ENCODE measurements at places on chromosomes 5 and 9.

DNA sequence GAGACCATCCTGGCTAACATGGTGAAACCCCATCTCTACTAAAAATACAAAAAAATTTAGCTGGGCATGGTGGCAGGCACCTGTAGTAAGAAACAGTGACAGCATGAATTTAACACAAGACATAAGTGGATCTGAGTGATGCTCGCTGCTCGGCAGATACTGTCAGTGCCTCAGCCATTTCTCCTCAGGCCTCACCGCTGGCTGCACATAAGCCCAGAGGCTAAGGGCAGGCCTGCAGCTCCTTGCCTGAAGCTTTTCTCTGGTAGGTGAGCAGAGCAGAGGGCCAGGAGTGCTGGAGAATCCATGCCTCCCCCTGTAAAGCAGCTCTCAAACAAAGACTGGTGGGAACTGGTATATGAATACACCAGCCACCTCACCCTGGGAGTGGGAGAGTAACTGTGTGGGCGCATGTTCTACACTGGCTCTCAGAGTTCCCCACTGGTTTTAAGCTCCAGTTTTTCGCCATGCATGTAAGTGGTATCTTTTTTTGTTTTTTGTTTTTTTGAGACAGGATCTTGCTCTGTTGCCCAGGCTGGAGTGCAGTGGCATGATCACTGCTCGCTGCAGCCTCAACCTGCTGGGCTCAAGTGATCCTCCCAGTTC is 10.3 kb upstream of the CD72 start:
- no peak for DNase-seq

DNA sequence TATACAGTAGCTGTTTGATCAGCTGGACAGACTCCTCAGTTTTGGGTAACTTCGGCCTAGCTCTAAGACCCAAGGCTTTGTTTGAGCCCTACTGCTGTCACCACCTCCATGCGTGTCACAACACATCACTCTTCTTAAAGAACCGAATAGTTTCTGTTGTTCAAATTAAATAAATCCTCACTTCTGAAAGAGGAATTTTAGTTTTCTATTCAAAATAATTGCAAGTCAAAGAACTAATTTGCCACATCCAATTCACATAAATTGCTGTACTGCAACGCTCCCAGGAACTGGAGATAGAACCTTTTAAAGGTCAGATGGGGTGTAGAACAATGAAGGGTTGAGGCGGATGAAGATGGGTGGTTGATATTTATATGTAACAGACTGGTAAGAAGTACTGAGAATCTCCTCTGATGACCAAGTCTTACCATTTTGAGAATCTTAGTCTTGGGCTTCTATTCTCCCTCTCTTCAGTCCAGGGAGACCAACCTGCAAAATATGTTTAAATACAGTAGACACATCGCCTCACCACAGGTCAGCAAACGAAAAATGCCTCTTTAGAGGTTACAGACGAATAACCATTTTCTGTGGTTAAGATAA is 1.6 kb downstream of the NREP start:
- no peak for DNase-seq

GRCh38 chr5:1131191-1131621 is 19.3 kb upstream of the SLC12A7 start:
- no peak for DNase-seq

- DNase-seq: no peak
Observed at GRCh38 chr9:2765250-2765880, 48.1 kb downstream of the KCNV2 start.

GRCh38 chr5:166722939-166723338 is 1568.5 kb upstream of the WWC1 start:
- DNase-seq: no peak

- DNase-seq: no peak
Observed at GRCh38 chr5:150289551-150290390, at the start of gene CAMK2A. TSS of gene CAMK2A (minus strand) at chr5:150289773. CDS start at chr5:150289625, 148 bp downstream.

DNA sequence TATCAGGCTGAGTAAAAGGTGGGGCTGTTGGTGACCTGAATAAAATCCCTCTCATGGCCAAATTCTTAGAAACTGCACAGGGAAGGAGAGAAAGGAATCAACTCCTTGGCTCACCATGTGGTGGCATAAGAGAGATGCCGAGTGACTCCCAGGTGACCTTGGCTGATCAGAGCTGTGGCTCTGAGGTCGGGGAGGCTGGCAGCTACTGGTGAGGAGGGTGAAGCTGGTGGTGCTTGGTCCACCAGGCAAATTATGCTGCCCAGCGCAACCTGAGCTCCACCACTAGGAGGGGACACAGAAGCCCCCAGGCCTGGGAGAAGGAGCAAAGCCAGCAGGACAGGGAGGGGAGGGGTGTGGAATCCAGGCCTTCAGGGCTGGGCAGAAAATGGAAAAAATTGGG is 111.2 kb upstream of the IL12B start:
- no peak for DNase-seq

DNA sequence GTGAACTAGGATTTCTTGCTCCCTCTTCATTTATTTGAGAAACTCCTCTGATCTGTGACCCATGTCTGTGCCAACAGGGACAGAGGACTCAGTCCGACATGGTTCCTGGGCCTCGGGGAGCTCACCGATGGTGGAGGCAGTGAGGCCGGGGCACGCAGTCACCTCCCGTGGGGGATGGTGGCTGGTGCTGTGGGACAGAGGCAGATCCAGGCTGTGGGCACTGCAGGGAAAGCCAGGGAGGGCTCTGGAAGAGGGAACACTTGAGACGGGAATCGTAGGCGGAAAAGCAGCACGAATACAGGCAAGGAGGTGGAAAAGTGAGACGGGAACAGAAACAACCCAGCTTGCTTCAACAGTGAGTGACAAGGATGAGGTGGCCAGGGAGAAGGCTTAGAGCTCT is 127.8 kb downstream of the GABBR2 start:
- DNase-seq: no peak

GRCh38 chr5:35902046-35902672 is 36.3 kb downstream of the CAPSL start:
- DNase-seq: no peak

DNA sequence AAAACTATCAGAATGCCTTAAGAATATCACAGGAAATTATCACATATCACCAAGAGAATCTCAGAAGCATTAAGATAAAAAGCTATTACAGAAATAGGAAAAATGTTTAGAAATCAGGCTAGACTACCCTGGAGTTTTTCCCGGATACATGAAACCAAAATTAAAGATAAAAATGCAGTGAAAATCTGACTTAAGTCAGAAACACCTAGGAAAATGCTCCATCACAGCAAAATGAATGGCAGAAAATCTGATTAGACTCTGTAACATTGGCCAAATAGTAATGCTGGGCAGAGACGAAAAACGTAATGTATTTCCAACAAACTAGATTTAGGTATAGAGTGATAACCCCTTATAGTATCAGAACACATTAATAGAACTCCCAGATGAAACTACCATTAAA is 1626.7 kb upstream of the C9orf72 start:
- DNase-seq: no peak

GRCh38 chr9:7653262-7653661 is 146.3 kb downstream of the DMAC1 start:
- no peak for DNase-seq

- no peak for DNase-seq
Observed at GRCh38 chr9:29740518-29740917, 2167.2 kb upstream of the C9orf72 start.

DNA sequence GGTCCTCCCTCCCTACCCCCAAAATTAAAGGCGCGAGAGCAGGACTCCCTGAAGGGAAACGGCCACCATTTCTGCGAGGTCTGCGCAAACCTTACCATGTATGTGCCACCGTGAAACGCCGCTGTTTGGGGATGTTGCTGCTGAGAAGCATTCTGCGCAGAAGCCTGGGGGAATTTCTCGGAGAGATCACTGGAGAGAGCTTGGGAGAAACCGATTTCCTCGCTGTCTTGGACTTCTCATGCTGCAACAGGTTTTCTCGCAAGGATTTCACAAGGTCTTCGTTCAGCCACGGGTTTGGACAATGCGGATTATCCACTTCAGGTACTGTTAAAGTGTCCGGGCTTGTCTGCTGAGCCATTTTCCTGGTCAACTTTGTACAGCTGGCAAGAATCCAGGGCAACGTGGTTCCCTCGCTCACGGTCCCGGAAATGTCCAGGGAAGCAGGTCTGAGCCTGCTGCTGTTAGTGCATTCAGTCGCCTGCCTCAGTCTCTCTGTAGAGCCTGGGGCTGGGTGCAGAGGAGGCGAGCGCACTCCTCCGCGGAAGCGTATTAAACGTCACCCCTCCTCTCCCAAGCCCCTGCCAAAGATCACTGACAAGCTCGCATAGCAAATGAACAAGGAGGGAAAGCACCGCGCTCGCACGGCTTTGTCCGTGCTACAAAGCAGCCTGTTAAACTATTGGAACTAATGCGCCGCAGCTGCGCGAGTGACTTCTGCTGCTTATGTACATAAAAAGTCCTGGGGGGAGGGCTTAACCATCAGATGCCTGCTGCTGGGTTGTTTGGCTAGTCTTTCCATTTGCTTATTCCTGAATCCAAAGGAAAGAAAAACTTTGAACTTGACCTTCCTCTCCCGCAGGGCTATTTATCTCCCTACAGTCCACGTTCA is 125.1 kb downstream of the PDE4D start:
- peak; percentile 15 for DNase-seq

- DNase-seq: no peak
Observed at GRCh38 chr5:38997591-38997990, 76.6 kb downstream of the RICTOR start.

- DNase-seq: no peak
Observed at GRCh38 chr5:6734243-6734700, 21.0 kb downstream of the TENT4A start.

- DNase-seq: no peak
Observed at GRCh38 chr5:10870791-10871190, 109.8 kb upstream of the DAP start.

GRCh38 chr5:83285661-83286398 is 185.7 kb upstream of the VCAN start:
- no peak for DNase-seq
